ENCODE measurements at places on chromosomes 7 and 10. TPM values are rescaled to one million over a fixed set of nuclear protein-coding genes. Genes with fewer than 3 reads are reported as not detected.

Gene LRRC18
- total RNA-seq = not detected

Gene SAP25
- 0.19 TPM for total RNA-seq

Gene EPHB6
- 2.7 TPM for total RNA-seq

Gene SLC29A3
- 1.9 TPM for total RNA-seq

Gene GNGT1
- 0.24 TPM for total RNA-seq

Gene CAMK1D
- total RNA-seq = 2.6 TPM

Gene HUS1
- 50.0 TPM for total RNA-seq

Gene CACNB2
- not detected for total RNA-seq

Gene GPR85
- total RNA-seq = 7.0 TPM

Gene TMEM139
- 3.0 TPM for total RNA-seq

Gene LBX1
- total RNA-seq = 1.1 TPM

Gene GDF10
- total RNA-seq = not detected

Gene GNA12
- total RNA-seq = 22.4 TPM

Gene NOM1
- total RNA-seq = 8.5 TPM

Gene PPP1R3C
- total RNA-seq = 11.8 TPM

Gene SH2B2
- total RNA-seq = 2.5 TPM

Gene UROS
- total RNA-seq = 101 TPM

Gene VENTX
- not detected for total RNA-seq

Gene ANKRD2
- 2.0 TPM for total RNA-seq

Gene SNX10
- 28.9 TPM for total RNA-seq

Gene ADAM12
- total RNA-seq = 7.1 TPM
